Keratinocyte (primary cell): ENCODE measurements at places on chromosomes 1 and 21.

DNA sequence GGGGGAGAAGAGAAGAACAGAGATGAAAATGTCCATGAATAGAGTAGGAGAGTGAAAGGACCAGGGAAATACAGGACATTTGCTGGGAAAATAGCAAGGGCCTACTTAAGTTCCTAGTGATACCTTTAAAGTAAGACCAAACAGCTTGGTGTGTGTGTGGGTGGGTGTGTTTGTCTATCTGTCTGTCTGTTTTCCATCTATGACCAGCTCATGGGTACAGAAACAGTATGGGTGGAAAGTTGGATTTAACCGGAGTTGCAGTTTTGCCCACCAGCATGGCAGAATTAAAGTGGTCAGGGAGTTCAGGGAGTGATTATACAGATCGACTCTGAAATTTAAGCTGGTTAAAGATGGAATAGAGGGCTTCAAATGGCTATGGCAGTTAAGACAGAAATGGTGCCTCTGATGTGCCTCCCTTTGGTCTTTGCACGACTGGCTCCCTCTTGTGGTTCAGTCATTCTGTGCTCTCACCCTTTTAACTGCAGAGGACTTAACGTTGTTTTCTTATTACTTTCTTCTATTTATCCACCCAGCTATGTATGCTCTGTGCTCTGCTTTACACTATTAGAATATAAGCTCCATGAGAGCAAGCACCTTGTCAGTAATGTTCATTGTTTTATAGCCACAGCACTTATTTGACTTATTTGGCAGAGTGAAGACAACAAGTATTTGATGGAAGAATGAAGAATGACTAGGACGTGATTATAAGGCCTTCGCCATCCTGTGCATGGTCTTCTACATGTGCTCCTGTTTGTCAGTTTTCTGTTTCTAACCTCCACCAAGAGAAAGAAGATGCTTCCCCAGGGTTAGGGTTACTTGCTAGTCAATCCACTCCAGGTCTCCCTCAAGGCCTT lies 72.7 kb upstream of the AK4 start:
- DNase-seq: no peak

GRCh38 chr1:221813887-221814286 lies 72.0 kb upstream of the DUSP10 start:
- no peak for DNase-seq

- DNase-seq: no peak
These were observed 233.6 kb downstream of the RRAGC start for GRCh38 chr1:38625939-38626338.

DNA sequence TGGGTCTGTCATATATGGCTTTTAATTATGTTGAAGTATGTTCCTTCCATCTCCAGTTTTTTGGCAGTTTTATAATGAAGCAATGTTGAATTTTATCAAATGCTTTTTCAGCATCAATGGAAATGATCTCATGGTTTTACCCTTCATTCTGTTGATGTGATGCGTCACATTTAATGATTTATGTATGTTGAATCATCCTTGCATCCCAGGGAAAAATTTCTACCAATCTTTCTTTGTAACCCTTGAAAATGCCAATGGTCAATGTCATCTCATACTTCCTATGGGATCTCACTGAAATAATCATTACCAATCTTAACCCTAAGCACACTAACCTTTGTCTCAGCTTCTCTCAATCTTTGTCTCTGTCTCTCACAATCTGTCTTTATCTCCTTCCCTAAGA lies 1004.0 kb downstream of the KCNT2 start:
- DNase-seq: peak; percentile 9

DNA sequence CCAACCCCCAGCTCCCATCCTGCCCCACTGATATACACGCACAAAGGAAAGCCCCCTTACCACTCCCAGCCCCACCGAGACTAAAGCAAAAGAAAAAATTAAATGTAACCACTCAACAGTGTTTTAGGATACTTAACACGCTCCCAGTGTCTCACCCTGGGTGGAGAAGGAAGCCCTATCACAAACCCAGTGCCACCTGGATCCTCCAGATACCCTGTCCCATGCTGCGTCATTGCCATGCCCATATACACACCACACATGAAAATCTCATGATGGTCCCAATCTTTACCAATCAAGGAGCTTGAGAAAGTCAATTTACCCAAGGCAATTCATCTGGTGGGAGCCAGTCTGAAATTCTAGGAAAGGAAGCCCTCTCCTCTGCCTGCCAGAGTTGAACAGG lies 11.2 kb downstream of the KIAA1614 start:
- no peak for DNase-seq

DNA sequence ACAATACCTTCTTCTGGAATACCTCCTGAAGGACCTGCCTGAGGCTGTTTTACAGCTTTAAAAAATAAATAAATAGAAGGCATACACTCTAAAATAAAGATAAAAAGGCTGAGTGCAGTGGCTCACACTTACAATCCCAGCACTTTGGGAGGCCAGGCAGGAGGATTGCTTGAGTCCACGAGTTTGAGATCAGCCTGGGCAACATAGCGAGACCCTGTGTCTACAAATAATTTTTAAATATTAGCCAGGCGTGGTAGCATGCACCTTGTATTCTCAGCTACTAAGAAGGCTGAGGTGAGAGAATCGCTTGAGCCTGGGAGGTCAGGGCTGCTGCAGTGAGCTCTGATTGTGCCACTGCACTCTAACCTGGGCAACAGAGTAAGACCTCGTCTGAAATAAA lies 75.0 kb downstream of the OSBPL9 start:
- no peak for DNase-seq

DNA sequence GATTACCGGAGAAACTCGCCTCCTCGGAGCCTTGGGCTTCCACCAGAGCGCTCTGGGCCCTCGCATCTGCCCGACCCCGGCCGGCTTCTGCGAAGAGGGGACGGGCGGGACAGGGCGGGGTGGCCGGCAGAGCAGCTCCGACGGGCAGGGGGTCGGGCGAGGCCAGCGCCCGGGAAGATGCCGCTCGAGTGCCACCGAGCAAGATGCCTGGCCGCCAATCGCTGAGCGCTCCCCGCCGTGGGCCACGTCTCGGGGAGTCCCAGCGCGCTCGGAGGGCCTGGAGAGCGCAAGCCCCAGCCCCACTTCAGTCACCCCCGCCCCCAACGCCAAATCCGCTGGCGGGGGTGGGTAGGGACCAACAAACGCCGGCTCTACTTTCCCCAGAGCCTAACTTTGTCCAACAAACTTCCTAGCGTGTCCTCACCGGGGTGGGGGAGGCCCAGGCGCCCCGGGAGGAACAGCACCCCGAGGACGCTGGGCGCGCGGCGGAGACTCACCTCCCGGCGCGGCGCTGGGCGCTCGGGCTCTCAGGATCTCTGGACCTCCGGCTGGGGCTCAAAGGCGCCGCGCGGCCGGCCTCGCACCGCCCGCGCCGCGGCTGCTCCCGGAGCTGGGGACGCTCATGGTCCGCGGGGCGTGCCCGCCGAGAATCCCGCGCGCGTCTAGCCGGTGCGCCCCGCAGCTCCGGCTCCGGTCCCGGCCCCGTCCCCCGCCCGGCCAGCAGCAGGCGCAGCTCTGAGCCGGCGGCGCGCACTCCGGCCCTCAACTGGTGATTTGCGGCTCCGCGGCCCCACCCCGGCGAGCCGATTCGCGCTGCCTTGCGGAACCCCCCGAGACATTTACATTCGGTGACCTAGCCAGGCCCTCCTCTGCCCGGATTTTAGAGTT lies at the start of gene BCAR3:
Gene BCAR3 (minus strand): TSS at position 737 of the 888 bp plus-strand sequence. CDS start 6,907 bp downstream, outside the sequence.
- DNase-seq: no peak

DNA sequence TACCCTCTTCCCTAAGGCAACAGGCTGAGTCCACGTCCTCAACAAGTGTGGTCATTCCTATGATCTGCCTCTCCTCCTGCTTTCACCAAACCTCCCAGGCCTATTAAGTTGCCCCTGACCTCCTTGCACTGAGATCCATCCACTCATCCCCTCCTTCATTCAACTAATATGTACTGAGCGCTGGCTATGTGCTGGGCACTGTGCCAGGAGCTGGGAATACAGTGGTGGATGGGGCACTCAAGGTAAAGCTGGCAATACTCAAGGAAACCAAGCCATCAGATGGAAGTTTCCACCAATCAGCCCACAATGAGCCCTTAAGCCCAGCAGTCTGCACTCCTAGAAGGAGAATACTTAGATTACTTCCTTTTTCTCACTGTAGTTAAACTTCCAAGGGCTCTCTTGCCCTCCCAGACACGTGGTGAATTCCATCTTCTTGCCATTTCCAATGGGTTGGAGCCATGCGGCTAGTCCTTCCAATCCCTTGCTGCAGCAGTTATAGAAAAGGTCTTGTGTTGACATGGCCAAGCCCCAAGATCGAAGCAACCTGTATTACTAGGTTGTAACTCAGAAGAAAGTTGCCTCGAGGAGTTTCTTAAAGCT lies 279.9 kb upstream of the RUNX1 start:
- no peak for DNase-seq

DNA sequence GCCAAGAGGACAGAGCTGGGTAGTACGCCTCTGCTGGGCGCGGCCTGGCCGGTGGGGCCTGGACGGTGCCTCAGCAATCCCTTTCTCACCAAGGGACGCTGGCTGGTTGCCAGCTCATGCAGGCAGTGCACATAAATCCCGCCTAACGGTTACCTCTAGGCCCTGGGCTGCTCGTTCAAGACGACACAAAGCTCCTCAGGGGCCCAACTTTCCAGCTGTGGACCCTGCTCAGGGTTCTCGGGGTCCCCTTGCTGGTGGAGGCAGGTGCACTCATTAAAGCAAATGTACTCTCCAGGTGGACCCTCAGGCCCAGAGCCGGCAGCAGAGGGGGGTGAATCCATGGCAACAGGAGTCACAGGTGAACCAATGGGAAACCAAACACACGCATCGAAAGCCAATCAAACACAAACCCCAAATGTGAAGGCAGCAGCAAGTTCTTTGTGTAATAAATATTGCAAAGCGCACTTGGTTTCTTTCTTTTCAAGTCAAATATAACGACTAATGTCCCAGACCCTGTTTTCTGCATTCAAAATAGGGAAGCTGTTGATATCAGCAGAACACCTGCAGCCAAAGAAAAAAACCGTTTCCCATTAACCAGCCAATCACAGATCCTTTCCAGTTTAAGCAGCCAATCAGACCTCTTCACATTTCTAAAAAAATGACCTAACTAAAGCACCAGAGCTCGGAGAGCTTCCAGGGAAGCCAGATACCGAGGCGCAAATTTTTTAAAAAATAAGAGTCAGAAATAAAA lies 26.1 kb upstream of the CLSTN1 start:
- no peak for DNase-seq

GRCh38 chr1:14880456-14881316 lies 272.9 kb upstream of the TMEM51 start:
- DNase-seq: peak; percentile 26

GRCh38 chr1:45206808-45207623 lies 611 bp upstream of the ZSWIM5 start:
- DNase-seq: no peak

- DNase-seq: no peak
These were observed 84.3 kb downstream of the CAPZB start for GRCh38 chr1:19400875-19401534.
